ENCODE measurements at places on chromosomes 11 and 22.

DNA sequence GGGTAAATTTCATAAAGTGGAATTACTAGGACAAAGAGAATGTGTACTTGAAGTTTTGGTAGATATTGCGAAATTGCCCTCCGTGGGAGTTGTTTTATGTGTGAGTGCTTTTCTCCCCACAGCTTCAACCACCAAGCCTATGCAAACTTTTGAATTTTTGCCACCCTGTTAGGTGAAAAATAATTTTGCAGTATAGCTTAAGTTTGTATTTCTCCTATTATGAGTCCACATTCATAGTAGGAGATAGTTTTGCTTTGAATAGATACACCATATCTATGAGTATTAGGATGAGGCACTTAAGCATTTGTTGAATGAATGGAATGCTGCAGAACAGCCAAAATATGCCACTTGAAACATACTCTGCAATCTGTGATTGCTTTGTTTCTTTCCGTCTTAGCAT, 43.6 kb downstream of the UVRAG start:
- DNase-seq, result no peak

DNA sequence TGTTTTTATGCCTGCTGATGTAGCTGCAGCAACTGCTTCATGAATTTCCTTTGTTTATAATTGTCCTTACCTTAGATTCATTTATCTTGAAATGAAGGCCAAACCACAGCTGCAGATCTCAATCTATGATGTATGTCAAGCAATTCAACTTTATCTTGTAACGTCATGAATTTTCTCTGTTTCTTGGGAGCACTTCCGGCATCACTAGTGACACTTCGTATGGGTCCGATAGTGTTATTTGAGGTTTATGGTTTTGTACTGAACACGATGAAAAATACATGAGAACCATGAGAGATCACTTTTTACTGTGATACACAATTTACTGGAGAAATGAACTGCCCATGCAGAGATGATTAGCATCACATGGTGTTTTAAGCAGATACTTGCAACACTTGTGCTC, 98.5 kb downstream of the CSTPP1 start:
- no peak for DNase-seq

GRCh38 chr11:75408957-75409219, 9.6 kb downstream of the RPS3 start:
- peak; percentile 0 for DNase-seq

- DNase-seq, result no peak
These were observed 58.8 kb downstream of the ARHGAP8 start for GRCh38 chr22:44811141-44811540.

- DNase-seq, result no peak
These were observed 114.4 kb upstream of the ANO1 start for GRCh38 chr11:69963533-69964246.

GRCh38 chr11:29190313-29190712, 826.5 kb downstream of the KCNA4 start:
- DNase-seq, result no peak

DNA sequence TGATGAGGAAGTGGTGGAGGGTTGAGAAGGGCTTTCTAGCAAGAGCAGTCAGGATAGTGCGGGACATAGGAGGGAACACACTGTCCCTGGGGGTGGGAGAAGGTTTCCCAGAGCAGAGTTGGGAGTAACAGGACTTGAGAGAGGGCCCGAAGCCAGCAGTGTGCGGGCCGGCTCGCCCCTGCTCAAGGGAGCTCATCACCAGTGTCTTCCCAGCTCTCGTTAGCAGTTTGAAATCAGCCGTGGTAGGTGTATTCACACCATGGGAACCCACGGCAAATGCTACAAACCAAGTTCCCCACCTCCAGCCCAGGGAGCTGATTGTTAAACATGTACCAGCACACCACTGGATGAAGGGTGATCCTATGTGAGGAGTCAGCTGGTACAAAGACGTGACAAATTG, 66.2 kb upstream of the EIF3D start:
- DNase-seq, result no peak

DNA sequence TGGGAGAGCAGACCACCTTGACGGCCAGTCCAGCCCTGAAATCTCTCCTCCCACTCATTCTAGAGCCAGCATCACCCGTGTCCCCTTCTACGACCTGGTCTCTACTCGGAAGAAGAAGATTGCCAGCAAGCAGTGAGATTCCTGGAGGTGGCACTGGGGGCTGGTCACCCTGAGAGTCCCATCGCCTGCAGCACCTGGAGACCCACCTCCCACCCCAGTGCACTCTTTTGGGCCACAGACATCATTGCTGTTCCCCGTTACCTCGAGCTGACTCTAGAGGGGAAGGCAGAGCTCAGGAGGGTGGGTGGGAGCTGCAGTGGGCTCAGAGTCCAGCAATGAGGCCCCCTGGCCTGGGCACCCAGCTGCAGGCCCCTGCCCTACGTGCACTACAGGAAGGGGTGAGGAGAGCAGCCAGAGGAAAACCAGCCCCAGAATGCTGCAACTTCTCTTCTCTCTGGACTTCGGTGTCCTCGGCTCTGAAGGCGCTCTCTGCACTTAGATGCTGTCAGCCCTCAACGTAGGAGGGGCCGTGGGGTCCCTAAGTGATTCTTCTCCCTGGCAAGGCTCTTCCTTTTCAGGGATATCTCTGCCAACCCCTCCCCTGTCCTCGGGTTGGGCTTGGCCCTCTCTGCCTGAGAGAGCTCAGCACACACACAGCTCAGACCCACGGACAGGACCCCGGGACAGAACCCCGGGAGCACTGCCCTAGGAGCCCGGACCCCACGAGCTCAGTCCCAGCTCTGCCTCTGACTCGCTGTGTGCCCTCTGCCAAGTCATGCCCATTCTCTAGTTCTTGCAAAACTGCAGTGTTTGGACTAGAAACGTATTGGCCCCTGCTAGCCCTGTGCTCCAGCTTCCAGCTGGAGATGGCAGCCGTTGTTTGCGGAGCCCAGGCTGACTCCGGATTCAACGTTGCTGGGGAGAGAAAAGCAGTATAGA, 31.3 kb downstream of the CYTH4 start:
- DNase-seq, result no peak

DNA sequence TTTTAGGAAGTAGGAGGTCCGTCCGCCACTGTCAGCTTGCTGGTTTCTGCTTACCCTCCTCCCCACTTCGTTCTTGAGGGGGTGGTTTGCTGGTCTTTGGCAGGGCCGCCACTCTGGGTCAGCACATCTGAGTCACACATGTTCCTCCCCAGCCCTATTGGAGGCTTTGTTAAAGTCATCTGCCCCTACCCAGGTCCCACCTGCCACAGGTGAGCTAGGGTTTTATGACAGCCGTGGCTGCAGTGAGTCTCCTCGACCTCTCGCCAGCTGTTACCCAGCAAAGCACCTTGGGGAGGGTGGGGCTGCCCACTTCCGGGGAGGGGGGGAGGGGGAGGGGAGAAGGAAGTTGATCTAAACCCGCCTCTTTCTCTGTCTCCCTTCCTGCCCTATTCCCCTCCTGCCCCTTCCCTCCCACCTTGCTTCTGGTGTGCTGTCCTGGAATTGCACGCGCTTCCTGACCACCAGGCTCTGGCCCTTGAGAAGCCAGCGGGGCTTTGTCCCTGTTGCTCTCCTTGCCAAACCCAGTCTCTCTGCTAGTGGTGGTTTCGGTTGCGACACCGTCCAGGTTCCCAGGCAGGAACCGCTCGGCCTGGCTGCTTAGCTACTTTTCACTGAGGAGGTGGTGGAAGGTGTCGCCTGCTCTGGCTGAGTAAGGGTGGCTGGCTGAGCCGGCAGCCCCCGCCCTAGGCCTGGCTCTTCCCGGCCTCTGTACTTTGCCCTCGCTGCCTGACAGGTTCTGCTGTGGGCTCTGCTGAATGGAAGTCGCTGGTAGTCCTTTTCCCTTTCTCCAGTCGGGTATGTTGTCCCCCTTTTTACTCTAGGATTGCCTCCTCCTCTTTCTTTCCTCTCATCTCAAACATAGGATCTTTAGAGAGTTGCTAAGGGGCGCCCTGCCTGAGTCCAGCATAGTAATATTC, 28.5 kb downstream of the RCOR2 start:
- no peak for DNase-seq

- DNase-seq, result no peak
These were observed 19.8 kb downstream of the MTMR2 start for GRCh38 chr11:95904009-95904650.

GRCh38 chr11:121795174-121795573, 320.8 kb downstream of the BLID start:
- no peak for DNase-seq

- no peak for DNase-seq
These were observed 42.8 kb upstream of the NUP50 start for GRCh38 chr22:45120931-45121330.

DNA sequence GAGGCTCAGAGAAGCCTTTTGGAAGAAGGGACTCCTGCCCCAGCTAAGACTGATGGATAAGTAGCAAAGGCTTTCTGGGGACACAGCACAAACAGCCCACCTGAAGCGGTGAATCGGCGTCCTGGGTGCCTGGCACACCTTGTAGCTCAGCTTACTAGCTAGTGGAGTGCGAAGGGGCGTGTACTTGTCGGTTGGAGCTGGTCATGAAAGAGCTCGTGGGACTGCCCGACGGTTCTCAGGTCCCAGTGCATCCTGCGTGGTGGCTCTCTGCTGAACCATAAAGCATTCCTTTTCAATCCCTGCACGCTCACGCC, 690 bp upstream of the UVRAG start:
- DNase-seq, result no peak

- peak; percentile 24 for DNase-seq
These were observed 7.6 kb downstream of the KCNQ1OT1 start for GRCh38 chr11:2691991-2692875.

DNA sequence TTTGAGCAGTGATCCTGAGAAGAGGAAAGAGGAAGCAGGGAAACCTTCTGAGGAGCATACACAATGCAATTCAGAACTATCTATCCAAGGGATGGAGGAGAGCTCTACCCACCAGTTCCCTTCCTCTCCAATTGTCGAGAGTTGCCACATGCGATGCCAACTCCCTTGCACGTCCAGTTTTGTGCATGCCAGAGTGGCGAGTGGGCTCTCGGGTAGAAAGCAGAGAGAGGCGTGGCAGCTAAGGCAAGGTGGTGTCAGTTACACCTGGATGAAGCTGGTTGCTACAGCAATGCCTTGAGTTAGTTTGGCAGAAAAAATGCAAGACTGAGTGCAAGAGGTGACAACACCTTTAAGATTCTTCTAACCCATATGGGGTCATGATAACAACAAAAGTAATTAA, 420.4 kb upstream of the CCDC90B start:
- DNase-seq, result no peak

- no peak for DNase-seq
These were observed 40.5 kb downstream of the SGSM3 start for GRCh38 chr22:40410731-40411505.

GRCh38 chr22:37051391-37052385, at the start of gene KCTD17:
KCTD17 (plus strand) TSS chr22:37051742; CDS start chr22:37051761, 19 bp downstream.
- DNase-seq, result no peak

GRCh38 chr11:95487391-95487790, 256.4 kb upstream of the SESN3 start:
- no peak for DNase-seq

- DNase-seq, result no peak
These were observed 208.1 kb upstream of the NARS2 start for GRCh38 chr11:78782725-78783124.

GRCh38 chr22:42401535-42402334, 30.5 kb downstream of the NFAM1 start:
- DNase-seq, result no peak

DNA sequence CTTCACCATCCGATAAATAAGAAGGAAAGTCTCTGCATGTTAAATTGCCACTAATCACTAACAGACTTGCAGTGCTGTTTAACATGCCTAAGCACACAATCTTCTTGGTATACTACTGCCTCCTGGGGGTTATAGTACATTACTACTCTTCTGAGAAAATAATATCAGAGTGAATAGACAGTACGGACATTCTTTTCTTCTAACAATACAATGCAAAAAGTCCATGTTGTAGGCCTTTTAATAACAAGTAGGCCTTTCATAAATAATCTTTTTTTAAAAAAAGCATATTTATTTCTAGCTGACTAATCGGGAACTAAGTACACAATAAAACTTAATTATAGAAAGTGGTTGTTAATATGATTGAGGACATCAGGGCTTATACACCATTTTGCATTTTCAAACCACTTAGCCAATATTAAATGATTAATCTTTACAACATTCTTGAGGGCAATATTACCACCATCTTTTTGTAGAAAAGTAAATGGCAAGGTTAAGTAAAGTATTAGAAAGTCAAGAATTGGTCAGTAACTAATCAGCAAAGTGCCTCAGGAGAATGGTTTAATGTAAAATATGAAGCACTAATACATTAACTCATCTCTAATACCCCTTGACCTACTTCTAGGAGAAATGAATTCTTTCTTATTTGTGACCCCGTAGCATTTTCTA, 84.7 kb downstream of the TTC28 start:
- DNase-seq, result no peak

DNA sequence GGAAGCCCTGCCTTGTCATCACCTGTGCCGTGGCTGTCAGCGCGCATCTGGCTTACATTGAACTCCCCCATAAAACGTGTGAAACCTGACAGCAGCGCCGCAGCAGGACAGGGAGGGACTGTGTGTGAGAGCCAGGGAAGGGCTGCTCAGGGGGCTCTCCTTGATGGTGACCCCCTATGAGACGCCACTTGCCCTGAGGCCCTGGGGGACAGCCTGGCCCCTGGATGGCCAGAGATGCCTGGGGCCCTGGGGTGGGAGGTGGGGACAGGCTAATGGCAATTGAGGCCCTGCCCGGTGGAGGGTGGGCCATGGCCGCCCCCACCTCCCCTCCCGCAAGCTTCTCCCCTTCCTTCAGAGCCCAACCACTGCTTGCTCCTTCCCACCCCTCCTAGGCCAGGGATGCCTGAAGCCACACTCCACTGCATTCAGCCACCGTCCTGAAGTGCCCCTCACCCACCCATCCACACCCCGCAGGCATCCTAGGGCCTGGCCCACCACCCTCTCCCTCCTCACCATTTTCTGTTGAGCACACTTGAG, 35.3 kb upstream of the KCNQ1OT1 start:
- DNase-seq, result no peak

DNA sequence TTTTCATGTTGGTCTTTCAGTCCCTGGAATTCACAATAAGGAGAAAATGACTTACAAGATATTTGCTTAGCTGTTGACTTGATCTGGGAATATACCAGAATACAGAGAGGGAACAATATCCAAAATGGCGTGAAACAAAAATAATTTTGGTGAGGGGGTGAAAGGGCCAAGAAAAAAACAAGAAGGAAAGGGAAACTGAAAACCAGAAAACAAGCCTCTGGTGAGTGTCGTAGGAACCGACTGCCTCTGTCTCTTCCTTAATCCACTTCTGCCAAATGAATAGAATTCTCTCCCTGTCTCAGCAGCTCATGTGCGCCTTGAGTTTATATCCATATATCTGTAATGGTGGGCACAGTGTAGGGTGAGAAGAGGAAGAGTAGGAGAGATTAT, 367.6 kb downstream of the ETS1 start:
- DNase-seq, result no peak

GRCh38 chr11:10460611-10461275, 5.7 kb downstream of the AMPD3 start:
- DNase-seq, result no peak

All from chondrocyte (in vitro differentiated cells).